ENCODE measurements at places on chromosomes 1 and 21.

- DNase-seq = no peak
These were observed 73.2 kb downstream of the DISC1 start for GRCh38 chr1:231699784-231700183.

DNA sequence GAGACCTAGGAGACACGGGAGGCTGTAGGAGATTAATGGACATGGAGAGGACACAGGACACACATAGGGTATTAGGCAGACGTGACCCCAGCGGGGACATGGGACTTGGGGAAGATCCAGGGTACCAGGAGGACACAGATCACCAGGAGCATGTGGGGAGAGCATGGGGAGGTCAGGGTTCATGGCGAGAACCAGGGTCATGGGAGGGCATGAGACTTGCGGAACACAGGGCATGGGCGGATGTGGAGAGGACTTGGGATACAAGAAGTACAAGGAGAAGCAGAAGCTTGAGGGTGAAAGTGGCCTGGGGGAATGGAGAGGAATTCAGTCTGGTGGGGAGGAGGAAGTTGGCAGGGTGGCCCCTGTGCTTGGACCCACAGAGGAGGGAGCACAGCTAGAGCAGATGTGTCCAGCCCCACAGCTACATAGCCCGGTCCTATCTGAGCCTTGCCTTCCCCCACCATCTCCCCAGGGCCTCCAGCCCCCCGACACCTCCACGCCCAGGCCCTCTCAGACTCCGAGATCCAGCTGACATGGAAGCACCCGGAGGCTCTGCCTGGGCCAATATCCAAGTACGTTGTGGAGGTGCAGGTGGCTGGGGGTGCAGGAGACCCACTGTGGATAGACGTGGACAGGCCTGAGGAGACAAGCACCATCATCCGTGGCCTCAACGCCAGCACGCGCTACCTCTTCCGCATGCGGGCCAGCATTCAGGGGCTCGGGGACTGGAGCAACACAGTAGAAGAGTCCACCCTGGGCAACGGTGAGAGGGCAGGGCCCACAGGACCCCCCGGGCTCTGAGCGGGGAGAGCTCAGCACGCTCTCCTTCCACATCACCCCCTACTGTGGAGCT lies 12.1 kb downstream of the TIE1 start:
- DNase-seq = no peak

DNA sequence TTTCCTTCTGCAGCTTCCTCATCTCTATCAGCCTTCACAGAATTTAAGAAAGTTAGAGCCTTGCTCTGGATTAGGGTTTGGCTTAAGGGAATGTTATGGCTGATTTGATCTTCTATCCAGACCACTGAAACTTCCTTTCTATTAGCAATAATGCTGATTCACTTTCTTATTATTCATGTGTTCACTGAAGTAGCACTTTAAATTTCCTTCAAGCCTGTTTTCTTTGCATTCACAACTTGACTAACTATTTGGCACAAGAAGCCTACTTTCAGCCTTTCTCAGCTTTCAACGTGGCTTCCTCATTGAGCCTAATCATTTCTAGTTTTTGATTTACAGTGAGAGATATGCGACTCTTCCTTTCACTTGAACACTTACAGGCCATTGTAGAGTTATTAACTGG lies 528.5 kb downstream of the PLPP3 start:
- DNase-seq = peak; percentile 14

DNA sequence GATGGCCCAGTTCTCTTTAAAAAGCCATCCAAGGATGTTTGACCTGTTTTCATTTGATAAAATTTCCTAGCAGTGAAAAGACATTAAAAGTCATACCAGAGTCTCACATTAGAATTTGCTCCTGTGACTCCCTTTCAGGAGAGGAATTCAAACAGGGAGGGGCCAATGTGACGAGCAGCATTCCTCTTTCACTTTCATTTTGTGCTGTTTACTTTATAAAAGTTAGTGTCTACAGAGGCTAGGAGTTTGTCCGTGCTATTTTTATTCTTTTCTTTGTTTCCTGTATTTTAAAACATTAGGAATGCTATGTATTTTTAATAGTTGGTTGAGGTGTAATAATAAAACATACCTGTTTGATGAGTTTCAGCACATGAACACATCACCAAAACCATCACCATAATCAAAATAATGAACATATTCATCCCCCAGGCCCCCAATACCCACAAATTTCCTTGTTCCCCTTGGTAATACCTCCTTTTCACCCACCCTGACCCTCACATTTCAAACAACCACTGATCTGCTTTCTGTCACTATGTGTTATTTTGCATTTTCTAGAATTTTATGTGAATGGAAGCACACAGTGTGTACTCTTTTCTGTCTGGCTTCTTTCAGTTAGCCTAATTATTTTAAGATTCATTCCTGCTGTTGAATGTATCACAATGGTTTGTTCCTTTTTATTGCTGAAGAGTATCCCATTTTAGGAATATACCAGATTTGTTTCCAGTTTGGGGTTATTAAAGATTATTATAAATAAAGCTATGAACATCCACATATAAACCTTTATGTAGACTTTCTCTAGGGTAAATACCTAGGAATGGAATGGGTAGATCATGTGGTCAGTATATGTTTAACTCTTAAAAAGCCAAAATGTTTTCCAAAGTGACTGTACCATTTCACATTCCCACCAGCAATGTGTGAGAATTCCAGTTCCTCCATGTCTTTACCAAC lies 129.5 kb downstream of the TENT5C start:
- DNase-seq = peak; percentile 61

- no peak for DNase-seq
These were observed 2.1 kb downstream of the SLC66A1 start for GRCh38 chr1:19313961-19314882.

- no peak for DNase-seq
These were observed 963 bp upstream of the CYP4B1 start for GRCh38 chr1:46797696-46798470.

DNA sequence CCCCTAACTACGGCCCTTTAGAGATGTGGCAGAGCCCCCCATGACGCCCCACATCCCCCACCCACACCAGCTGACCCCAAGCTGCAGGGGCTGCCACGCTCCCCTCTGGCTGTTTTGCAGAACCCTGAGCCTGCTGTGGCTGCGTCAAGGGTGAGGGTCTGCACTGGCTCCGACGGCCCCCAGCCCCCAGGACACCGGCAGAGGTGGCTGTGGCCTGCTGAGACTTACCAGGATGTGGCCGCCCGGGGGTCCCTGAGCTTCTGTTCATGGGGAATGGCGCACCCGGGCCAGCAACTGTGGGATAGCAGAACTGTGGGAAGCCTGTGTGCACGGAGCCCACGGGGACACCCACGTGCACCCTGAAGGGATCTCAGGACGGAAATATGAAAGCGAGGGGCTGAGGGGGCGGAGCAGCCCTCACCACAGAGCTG lies 12.8 kb upstream of the RNF223 start:
- no peak for DNase-seq

- no peak for DNase-seq
These were observed 66.1 kb upstream of the CXADR start for GRCh38 chr21:17446737-17447136.

- no peak for DNase-seq
These were observed 191.9 kb upstream of the C1orf174 start for GRCh38 chr1:4091996-4092395.

DNA sequence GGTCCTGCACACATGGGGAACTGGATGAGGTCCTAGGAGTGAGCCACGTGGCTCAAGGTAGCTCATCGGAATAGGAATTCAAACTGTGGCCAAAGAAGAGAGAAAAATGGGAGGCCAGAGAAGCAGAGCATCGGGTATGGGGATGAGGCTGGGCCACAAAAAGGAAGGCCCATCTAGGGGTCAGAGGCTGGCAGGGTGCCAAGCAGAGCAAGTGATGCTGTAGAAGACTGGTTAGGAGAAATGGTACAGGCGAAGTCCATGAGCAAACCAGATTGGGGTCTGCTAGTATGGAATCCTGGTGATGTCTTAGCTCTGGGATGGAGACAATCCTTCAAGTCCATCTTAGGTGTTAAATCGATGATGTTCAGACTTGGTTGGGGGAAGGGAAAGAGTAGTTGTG lies 68.0 kb downstream of the TEX35 start:
- no peak for DNase-seq

- no peak for DNase-seq
These were observed 37.2 kb upstream of the ARHGAP29 start for GRCh38 chr1:94274561-94274960.

- peak; percentile 26 for DNase-seq
These were observed 884 bp downstream of the LHX4 start for GRCh38 chr1:180230791-180231505.

- DNase-seq = peak; percentile 76
These were observed 3.4 kb upstream of the RNF19B start for GRCh38 chr1:32967888-32968568.

- no peak for DNase-seq
These were observed 80.9 kb downstream of the FAF1 start for GRCh38 chr1:50879137-50879536.

GRCh38 chr1:48810740-48811139 lies 34.0 kb upstream of the BEND5 start:
- no peak for DNase-seq

- DNase-seq = peak; percentile 87
These were observed 6.8 kb downstream of the TENT5C start for GRCh38 chr1:117612517-117613248.

GRCh38 chr1:37575692-37576091 lies 19.0 kb downstream of the DNALI1 start:
- DNase-seq = peak; percentile 72

- DNase-seq = no peak
These were observed 314.7 kb downstream of the KCNH1 start for GRCh38 chr1:210819266-210819665.

DNA sequence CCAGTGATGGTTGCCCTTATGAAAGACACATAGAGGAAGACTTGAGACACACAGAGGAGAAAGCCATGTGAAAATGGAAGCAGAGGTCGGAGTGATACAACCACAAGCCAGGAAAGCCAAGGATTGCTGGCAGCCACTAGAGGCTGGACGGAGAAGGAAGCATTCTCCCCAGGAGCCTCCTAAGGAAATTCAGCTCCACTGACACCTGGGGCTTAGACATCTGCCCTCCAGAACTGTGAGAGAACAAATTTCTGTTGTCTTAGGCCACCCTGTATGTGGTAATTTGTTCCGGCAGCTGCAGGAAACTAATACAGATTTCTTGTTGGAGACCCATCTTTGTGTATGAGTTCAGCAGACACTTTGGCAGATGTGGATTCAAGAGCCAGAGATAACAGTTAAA lies 126.9 kb upstream of the ATP1A1 start:
- no peak for DNase-seq
